Activated T-helper 17 cell treated with anti-CD3 and anti-CD28 coated beads, Interleukin-2, amount 50 U/mL, for 72 hours (primary cell): ENCODE measurements at places on chromosomes 11 and 22.

GRCh38 chr11:62402226-62402959 lies 16.4 kb upstream of the SCGB1A1 start:
- H3K27me3 ChIP-seq = no peaks in the 10 kb centered on the region
- H3K4me1 ChIP-seq = peaks cover 11% of the 10 kb centered on the region
- peak; percentile 95 for ATAC-seq
- peak overlapping the region; percentile 86 for H3K27ac ChIP-seq

- ATAC-seq = no peak
- no peak overlapping the region for H3K4me3 ChIP-seq
- peaks cover 31% of the 10 kb centered on the region for H3K36me3 ChIP-seq
Observed at GRCh38 chr11:230431-230830, 5.7 kb downstream of the SIRT3 start.

DNA sequence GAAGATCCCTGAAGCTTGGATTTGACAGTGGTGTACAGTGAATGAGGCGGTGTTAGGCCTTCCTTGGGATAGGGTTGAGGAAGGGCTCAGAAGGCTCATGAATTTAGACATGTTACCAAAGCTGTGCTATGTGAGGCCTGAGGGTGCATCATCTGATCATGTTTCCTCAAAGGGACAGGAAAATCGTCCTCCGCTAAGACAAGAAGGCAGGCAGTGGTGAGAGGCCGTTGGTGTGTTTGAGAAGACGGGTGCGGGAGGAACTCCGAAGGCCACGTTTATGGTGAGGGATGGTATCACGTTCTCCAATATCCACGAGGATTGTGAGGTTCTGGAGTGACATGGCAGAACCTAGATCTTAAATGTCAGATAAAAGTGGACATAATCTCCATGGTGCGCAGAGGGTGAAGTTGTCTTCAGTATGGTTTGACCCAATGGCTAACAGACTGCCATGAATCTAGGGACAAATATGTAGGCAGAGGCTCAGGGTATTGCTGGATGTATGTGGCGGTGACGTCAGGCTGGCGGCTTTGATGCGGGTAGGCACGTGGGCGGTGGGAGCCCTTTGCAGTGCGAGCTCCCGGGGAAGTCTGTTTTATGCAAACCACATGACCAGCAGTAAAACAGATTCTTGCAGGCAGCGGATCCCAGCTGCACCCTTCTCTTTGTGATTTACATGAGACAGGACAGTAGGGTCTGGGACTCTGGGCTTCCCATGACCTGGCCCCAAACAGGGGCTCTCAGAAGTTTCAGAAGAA lies 242.3 kb upstream of the B3GAT1 start:
- no peak overlapping the region for H3K27ac ChIP-seq
- ATAC-seq = peak; percentile 26
- no peak overlapping the region for H3K4me3 ChIP-seq
- peaks cover 13% of the 10 kb centered on the region for H3K4me1 ChIP-seq
- no peaks in the 10 kb centered on the region for H3K36me3 ChIP-seq

DNA sequence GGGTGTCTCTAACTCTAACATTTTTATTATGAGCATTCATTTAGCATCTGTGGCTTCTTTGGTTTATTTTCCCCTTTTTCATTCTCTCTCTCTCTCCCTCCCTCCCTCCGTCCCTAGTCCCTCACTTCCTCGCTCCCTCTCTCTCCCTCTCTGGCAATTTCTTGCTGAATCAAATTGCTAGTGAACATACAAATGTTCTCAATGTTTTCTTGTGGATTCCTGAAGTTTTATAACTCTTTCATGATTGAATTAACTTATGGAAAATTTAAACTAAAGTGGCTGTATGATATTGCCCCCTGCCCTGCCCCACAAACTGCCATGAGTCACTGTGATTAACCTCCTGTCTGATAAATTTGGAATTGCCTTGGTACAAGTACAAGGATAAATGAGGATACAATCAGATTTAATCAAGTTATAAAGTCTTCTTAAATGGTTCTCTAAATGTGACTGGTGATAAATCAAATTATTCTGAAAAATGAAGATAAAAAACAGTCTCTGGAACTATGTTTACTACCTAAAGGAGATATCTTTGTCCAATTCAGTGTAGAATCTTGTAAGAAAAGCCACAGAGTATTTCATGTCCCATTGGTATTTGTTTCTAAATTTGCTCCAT lies 143.0 kb upstream of the PDGFD start:
- peaks cover 14% of the 10 kb centered on the region for H3K27me3 ChIP-seq
- no peak overlapping the region for H3K27ac ChIP-seq
- H3K36me3 ChIP-seq = no peaks in the 10 kb centered on the region

DNA sequence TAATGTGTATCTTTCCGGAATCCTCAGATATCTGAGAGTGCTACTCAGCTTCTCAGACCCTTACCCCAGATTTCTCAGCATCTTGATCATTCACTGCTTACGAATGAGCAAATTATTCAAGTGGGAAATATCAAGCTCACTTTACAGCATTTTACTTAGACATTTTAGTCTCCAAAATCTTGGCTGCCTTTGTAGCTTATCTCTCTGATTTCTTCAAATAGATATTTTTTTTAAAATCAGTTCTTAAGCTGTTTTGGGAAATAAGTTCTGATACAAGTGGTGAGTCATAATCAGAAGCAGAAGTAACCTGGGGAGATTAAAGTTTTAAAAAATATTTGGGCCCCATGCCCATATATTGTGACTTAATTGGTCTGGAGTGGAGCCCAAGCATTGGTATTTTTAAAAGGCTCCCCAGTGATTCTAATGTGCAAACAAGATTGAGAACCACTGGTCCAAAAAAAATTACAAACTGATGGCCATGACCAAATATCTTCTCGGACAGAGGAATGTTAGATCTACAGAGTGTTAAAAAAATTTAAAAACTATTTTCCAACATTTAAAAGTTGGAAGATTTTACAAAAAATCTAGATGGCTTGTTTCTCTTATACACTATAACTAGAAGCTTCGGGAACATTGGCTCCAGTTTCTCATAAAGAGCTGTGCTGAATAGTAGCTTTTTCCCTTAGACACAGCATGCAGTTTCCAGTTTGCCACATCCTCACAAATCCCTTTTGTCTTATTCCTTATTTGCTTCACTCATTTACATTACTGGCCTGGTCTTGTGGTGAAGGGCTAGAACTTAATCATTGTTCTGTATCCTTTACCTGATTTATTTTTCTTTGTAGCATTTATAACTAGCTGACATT lies 87.8 kb upstream of the BMAL1 start:
- ATAC-seq = no peak
- peaks cover 11% of the 10 kb centered on the region for H3K27me3 ChIP-seq
- no peak overlapping the region for H3K27ac ChIP-seq
- H3K4me3 ChIP-seq = no peak overlapping the region

GRCh38 chr22:36746375-36746970 lies 29.4 kb downstream of the IFT27 start:
- peaks cover 9% of the 10 kb centered on the region for H3K27me3 ChIP-seq
- no peak for ATAC-seq
- no peak overlapping the region for H3K27ac ChIP-seq
- H3K4me3 ChIP-seq = no peak overlapping the region
- no peaks in the 10 kb centered on the region for H3K36me3 ChIP-seq

GRCh38 chr22:40289991-40290459 lies 56.3 kb upstream of the ADSL start:
- peak overlapping the region; percentile 81 for H3K4me3 ChIP-seq
- no peaks in the 10 kb centered on the region for H3K27me3 ChIP-seq
- peak overlapping the region; percentile 92 for H3K27ac ChIP-seq
- ATAC-seq = peak; percentile 80

DNA sequence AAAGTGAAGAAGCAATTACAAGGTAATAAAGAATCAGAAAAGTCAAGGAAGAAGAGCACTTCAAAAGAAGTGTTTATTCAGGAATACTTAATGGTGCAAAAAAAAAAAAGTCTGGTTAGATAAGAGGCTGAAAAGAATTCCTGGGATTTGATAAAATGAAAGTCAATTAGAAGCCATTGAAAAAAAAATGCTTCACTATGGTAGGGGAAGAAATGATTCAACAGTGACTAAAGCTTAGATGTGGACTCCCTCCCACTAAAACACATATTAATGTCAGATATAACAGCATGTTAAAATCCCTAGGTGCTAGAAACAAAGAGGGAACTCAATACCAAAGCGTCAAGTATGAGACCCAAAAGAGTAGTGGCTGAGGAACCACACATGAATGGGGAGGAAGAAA lies 335.3 kb upstream of the PITPNB start:
- H3K4me3 ChIP-seq = no peak overlapping the region
- H3K27ac ChIP-seq = no peak overlapping the region
- no peaks in the 10 kb centered on the region for H3K4me1 ChIP-seq
- peaks cover 16% of the 10 kb centered on the region for H3K27me3 ChIP-seq
- ATAC-seq = no peak
- H3K36me3 ChIP-seq = no peaks in the 10 kb centered on the region
